Nephron progenitor cell (in vitro differentiated cells): ENCODE measurements at places on chromosomes 1 and 21.

DNA sequence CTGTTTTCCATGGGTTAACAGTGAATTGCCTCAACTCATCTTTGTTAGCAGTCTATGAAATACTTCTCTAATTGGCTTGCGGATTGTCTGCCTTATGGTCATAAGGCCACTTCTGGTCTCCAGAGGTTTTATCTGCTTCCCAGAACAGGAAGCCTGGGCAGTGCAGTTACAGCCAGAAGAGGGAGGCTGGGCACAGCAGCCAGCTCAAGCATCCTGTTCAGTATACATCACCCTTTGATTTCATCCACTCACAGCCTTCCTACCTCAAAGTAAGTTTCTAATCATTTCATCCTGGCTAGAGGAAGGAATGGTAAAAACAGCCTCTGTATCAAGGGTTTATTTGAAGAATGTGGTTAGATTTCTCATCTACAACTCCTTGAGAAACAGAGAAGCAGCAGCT is 311.5 kb upstream of the DEPDC1 start:
- no peak for DNase-seq

GRCh38 chr1:12144236-12144635 is 22.6 kb upstream of the TNFRSF1B start:
- DNase-seq, result no peak

GRCh38 chr1:233394860-233395717 is 67.6 kb downstream of the MAP3K21 start:
- DNase-seq, result peak; percentile 19

DNA sequence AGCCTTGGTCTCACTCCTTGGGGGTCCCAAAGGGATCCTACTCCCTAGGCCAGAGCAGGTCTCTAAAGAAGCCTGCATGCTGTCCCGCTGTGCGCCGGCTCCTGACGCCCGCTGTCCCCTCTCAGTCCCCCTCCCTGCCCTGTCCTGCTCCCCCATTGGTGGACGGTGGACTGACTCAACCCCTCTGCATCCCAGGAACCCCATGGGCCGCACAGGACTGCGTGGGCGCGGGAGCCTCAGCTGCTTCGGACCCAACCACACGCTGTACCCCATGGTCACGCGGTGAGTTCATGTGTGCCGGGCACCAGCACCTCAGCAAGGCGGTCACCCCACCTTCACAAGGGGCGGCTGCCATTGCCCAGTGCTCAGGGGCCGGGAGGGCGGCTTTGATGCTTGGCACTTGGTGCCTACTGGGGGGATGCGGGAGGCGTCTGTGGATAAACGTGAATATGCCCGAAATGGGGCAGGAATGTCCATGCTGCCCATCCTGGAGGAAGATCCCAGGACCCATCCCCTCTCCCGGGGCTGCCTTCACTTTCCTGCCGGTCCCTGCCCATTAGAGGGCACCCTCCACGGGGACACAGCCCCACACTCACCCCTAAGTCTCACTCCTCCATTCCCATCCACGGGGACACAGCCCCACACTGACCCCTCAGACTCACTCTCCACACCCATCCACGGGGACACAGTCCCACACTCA is 20.2 kb upstream of the LRRC3 start:
- no peak for DNase-seq

GRCh38 chr1:155064111-155064831 is 731 bp downstream of the EFNA4 start:
- DNase-seq, result peak; percentile 66

DNA sequence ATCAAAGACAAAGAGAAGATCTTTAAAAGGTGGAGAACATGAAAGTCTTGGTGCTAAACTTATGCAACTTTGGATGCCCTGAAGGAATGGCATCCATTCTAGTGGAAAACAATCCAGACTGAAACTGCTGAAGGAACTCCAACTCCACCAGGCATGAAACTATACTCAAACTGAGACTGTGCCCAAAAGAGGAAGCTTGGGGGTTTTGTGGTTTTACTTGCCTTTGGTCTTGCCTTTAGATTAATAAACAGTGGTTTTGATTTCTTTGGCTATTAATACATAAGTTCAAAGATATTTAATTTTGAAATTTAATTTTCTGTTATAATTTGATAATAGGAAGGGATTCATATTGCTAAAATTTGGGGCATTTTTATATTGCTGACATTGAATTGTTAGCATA is 17.4 kb upstream of the SLC30A10 start:
- no peak for DNase-seq

DNA sequence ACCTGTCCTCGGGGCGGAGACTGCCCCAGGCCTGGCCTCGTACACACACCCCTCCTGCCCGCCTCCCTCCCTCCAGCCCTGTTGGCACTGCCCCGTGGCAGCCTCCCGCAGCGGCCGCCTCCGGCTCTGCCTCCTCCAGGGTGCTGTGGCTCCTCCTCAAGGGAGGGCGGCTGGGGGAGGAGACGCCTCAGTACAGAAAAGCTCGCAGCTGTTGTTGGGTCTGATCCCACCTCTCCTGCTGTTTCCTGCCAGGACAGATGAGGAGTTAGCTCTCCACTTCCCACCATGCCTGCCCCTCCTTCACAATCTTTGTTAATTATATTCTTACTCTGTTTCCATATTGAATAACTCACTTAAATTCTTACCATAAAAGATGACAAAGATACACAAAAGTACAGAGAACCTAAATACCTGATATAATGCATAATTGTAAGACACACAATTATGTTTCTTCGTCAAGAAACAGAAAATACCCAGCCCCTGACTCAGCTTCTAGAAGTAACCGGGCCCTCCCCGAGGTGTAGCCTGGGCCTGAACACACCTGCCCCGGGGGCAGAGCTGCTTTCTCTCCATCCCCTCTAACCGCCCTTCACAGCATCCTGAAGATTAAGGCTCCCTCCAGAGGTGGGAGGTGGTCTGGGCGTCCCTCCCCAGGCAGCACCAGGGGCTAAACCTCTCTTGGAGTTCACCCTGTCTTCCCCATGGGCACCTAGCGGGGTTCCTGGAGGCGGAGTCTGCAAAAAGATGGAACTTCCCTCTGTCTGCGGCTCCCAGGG is 30.6 kb upstream of the COL6A1 start:
- DNase-seq, result no peak
